GM03348 (cell line): ENCODE measurements at places on chromosomes 6 and 20.

- no peak for DNase-seq
These were observed 96.1 kb downstream of the LAMA2 start for GRCh38 chr6:128979071-128979470.

DNA sequence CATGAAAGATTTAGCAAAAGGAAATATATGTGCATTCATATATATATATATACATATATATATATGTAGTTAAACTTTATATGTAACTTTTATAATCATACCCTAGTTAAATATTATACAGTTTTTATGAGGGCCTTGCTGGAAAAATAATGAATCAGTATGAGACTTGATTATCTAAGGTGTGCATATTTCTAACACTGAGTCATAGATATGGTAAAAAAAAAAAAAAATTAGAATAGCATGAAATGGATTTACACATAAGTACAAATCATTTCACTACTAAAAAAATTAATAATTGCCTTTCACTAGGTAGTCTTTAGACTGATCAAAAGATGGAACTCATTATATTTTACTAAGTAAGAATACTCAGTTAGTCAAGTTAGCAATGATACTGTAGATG, 51.3 kb upstream of the DST start:
- DNase-seq, result no peak

GRCh38 chr6:164022632-164023031, 608.1 kb downstream of the QKI start:
- DNase-seq, result no peak

DNA sequence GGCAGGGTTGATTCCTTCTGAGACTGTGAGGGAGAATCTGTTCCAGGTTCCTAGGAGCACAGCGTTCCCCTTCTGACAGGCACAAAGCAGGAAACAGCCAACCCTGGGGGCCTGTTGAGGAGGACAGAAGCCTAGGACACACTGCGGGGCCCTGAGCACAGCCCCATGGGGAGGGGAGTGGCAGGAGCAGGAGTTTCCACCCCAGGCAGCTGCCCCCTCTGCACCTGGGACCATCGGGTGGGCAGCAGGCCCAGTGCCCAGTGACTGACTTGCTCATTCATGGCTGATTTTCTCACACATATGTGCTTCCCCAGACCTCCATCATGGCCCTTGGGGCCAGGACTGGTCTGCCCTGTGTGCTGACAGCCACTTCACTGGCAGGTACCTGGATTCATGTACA, 6.2 kb upstream of the SLC22A1 start:
- DNase-seq, result no peak

GRCh38 chr6:151070631-151071051, 169.1 kb upstream of the AKAP12 start:
- peak; percentile 16 for DNase-seq

- no peak for DNase-seq
These were observed 13.8 kb downstream of the ITPR3 start for GRCh38 chr6:33634946-33635345.

GRCh38 chr6:141105481-141105880, 1027.2 kb upstream of the GJE1 start:
- peak; percentile 1 for DNase-seq

DNA sequence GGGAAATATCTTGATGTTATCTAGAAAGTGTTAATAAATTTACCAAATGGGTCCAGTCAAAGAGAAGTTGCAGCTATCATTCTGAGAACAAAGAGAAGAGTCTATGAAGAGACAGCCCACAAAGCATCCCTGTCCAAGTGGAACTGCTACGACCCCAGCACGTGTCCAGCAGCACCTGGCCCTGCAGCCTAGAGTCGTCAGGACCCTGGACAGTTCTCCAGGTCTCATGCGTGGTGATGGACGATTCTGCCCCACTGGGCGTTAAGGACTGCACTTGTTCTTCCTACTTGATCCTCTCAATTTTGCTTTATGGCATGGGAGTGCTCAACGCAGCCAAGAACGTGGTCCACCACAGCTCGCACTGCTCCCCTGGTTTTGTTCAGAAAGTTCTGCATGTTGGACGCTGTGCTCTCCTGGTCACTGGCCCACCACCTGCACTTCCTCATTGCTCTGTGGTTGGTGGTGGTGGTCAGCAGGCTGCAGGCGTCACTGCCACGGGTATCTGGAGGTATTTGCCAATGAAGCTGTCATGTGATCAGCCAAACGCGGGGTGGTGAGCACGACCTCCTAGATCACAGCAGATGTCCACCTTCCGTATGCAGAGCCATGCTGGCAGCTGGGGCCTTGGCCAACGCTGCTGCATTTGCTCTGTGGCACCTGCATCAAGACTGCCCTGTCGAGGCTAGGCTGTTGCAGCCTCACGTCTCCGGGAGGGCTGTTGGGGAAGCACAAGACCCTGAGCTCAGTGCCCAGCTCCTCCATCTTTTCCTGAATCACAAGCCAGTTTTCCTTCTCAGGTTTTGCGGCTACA, 356.4 kb downstream of the CDH4 start:
- peak; percentile 44 for DNase-seq

GRCh38 chr20:51424270-51425117, 118.0 kb downstream of the NFATC2 start:
- no peak for DNase-seq

DNA sequence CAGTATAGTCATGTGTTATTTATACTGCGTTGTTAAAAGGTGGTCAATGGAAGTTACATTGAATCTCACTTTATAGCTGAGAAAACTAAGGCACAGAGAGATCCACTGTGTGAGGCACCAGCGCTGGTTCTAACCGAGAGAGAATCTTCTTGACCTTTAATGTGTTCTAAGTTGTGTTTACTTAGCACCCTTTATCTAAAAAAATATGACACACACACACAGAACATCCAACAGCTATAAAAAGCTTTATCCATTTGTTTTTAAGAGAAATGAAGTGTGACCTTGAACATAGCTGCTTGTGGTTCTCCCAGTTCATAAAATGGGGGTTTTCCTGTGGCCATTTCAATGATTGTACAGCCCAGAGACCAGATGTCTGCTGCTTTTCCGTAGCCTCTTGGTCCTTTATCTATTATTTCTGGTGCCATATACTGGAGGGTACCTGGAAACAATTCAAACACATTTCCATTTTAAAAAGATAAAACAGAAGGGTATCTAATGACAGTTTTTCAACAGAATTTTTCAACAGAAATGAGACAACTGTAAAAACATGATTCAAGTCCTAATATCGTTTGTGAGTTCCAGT, 54.8 kb upstream of the MAP7 start:
- no peak for DNase-seq

GRCh38 chr6:132471787-132472186, 41.1 kb downstream of the STX7 start:
- DNase-seq, result no peak

DNA sequence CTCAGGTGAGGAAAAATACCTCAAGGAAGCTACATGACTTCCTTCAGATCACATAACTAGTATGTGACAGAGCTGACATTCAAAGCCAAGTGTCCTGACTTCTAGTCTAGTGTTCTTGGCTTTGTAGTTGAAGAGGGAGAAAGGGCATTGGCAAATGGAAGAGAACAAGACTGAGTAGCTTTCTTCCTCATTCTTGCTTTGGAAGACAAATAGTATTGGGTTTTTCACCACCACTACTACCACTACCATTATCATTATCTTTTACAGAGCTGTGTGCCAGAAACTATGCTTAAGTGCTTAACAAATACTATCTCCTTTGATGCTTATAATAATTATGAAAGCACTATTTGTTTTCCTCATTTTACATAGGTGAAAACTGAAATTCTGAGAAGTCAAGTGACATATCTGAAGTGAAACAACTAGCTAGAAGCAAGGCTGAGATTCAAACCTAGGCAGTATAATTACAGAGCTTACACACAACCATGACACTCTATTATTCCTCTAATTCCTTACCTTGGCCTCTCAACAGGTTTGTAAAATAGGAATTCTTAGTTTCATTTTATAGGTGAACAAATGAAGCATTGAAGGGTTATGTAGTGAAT, 6.8 kb downstream of the ACSS2 start:
- no peak for DNase-seq

DNA sequence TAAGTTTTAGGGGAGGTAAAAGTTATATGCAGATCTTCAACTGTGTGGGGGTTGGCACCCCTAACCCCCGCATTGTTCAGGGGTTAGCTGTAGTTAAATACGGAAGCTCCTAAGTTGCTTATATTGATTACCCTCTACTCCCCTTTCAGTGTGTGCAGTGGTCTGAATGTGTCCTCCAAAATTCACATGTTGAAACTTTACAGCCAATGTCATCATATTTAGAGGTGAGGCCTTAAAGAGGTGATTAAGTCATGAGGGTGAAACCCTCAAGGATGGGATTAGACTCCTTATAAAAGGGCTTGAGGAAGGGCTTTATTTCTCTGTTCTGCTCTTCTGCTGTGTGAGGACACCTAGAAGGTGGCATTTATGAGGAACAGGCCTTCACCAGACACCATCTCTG, 22.3 kb downstream of the TULP4 start:
- no peak for DNase-seq

- no peak for DNase-seq
These were observed 4.1 kb upstream of the FAM135A start for GRCh38 chr6:70409216-70409615.

GRCh38 chr6:169092375-169092774, 161.3 kb downstream of the THBS2 start:
- DNase-seq, result no peak

DNA sequence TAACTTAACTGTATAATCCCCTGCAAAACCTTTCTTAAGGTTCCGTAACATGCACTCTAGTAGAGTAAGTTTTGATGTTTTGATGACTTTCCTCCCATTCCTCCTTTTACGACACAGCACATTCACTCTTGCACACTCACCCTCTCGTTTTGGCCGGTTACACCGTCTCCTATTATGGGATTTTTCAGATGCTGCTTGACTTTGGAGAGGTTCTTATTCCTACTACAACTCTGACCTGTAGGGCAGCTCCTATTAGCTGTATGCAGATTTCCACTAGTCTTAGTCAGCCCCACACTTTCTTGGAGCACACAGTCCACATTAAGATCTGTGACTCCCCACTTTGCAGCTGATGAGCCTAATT, 223.7 kb upstream of the SYNCRIP start:
- DNase-seq, result peak; percentile 6

GRCh38 chr6:151376440-151376839, 14.9 kb downstream of the ZBTB2 start:
- no peak for DNase-seq

DNA sequence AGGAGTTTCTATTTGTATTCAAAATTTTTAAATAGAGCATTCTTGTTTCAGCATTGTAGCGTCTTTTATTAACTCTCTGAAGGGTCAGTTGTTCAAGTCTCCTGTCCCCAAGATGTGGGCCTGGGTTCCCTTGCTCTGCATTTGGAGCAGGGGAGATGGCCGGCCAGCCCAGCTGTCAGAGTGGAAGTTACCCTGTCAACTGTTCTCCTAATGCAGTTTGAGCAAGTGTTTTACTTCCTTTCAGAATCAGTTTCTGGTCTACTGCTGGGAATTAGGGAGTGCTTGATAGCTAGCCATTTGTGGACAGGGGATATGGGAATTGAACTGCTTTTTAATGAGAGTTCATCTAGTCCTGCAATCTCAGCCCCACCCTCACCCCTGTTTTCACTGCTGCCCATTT, 116.6 kb downstream of the QKI start:
- no peak for DNase-seq

GRCh38 chr20:5002077-5002413, 735 bp upstream of the SLC23A2 start:
- DNase-seq, result no peak

DNA sequence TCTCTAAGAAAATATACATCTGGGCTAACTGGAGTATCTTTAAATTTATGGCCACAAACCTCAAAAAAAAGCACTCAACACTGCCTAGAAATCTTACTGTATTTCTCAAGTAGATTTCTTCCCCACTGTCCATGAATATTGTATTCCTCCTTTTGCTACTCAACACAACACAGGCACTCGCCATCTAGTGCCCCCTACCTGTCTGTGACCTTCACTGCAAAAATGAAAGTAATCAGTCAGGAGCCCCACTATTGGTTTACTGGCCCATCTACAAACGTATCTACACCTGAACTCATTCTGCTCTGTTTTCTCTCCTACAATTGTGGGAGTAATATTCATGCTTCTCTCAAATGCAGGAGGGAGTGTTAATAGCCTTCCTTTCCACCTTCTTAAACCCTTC, 58.3 kb downstream of the LY86 start:
- DNase-seq, result no peak

- DNase-seq, result peak; percentile 15
These were observed 117.6 kb downstream of the TFAP2B start for GRCh38 chr6:50936277-50936681.

DNA sequence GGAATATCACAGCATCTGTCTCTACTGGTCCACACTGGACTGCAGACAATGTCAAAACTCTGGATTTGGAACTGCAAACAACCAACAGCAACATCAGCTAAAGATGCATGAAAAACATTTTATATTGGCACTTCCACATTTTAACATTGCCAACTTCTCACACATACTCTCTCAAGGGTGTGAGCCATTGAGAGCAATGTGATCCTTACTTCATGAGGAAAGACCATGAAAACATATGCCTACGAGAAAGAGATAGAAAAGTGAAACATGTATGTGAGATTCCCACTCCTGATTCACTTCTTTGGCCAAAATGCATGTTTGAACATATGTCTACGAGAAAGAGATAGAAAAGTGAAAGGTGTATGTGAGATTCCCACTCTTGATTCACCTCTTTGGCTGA, 99.4 kb downstream of the COL12A1 start:
- no peak for DNase-seq

- no peak for DNase-seq
These were observed 116.6 kb upstream of the INSM1 start for GRCh38 chr20:20251317-20251716.

GRCh38 chr6:153106021-153106420, 25.1 kb downstream of the RGS17 start:
- no peak for DNase-seq

- peak; percentile 67 for DNase-seq
These were observed 132.7 kb downstream of the TSHZ2 start for GRCh38 chr20:53104884-53105283.
